Astrocyte of the spinal cord (primary cell): ENCODE measurements at places on chromosomes 12 and 14.

DNA sequence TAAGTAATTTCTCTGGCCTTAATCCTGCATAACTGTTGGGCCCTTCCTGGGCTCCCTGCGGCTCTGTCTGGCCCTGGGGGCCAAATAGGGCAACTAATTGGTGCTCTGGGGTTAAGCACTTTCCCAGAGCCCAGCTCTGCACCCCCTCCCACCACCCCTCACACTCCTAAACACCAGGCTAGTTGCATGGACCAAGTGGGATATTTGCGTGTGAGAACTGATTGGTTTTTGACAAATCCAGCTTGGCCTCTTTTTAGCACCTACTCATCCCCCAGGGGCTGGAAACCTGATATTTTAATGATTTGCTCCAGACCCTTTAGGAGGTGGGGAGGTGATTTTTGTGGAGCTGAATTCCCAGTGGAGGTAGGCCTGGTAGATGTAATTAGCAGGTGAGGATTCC lies 91.9 kb downstream of the DICER1 start:
- no peak for DNase-seq

GRCh38 chr12:2395354-2395977 lies 342.7 kb downstream of the CACNA1C start:
- DNase-seq, result peak; percentile 32

DNA sequence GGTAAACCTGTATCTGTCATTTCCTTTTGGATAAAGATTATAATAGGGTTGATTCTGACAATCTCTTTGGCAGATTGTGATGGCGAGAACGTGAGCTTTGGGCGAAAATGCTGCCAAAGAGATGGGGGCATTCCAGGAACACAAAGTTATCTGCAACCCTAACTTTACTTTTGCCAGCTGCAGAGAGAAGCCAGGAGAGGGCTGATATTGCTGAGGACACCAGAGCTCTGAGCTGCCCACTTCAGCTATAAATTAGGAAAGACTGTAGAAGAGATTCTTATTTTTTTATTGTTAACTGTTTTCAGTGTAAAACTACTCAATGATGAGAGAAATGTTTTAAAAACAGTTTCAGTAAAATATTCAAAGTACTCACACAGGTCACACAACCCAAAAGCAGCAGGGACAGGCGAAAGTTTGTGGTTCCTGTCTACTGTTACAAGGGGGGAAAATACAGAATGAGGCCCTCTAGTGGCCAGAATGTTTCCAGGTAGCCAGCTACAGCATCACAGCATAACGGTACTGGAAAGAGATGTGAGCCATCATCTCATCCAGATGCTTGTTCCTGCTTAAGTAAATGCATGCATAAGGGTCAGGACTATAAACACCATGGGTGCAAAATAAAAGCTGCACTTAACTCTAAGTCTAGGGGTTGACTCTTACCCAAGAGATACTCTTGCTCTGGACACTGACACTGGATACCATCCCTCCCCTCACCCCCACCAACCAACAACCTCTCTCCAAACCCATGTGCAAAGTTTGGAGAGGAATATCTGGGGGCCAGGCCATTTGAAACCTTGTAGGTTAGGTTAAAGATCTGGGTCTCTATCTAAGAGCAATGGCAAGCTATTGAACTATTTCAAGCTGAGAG lies 498.4 kb downstream of the RMST start:
- peak; percentile 3 for DNase-seq

- DNase-seq, result no peak
These were observed 115.2 kb downstream of the KSR2 start for GRCh38 chr12:117853600-117853999.

DNA sequence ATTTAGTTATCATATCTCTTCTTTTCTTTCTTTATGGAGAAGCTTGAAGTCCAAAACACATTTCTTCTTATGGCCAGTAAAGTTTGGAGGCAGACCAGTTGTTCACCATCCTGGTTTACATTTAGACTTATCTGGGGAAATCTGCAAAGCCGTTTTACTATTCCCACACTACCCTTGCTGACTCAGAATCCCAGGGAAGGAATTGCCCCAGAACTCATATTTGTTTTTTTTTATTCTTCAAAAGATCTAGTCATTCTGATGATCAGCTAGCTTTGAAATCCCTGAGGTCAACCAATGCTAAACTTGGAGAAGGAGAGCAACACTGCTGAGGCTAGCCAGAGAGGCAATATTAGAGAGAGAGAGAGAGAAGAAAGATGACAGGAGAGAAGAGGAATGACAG lies 12.3 kb upstream of the LMO3 start:
- no peak for DNase-seq

DNA sequence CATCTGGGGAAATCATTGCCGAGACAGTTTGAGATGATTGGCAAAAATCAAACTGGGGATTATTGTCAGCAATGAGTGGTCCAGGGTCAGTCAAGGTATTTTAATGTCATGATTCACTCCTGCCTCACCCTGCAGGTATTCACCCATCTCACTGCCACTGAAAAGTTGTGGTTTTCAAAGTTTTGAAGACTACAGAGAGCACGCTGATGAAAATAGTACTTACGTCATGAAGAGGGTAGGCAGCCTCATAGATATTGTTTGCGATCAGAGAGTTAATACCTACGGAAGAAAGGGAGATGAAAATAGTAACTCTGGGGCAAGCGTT lies 138.0 kb downstream of the ANO2 start:
- peak; percentile 8 for DNase-seq

GRCh38 chr14:61992139-61992538 lies 229.9 kb downstream of the SNAPC1 start:
- DNase-seq, result no peak

- DNase-seq, result no peak
These were observed 64.7 kb downstream of the TMCC3 start for GRCh38 chr12:94585626-94586025.

- no peak for DNase-seq
These were observed 19.9 kb downstream of the LRRC9 start for GRCh38 chr14:59939828-59940227.

- DNase-seq, result no peak
These were observed 28.0 kb downstream of the RIMBP2 start for GRCh38 chr12:130687796-130688778.
